CD14-positive monocyte (primary cell): ENCODE measurements at places on chromosomes 3 and 15. TPM values are rescaled to one million over a fixed set of nuclear protein-coding genes. Genes with fewer than 3 reads are reported as not detected.

DNA sequence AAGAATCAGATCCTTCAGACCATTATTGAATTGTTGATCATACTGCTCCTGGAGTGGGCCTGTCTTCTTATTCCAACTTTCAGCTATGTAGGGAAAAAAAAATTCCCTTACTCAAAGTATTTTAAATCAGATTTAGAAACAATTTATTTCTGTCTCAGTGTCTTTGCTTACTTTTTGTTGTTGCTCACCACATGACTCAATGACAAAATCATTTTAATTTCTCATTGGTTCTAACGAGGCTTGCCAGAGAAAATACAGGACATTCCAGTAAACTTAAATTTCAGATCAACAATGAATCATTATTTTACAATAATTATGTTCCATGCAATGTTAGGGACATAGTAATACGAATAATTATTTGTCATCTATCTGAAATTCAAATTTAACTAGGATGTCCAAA, 748.5 kb upstream of the CBLB start:
- no peaks in the 10 kb centered on the region for H3K36me3 ChIP-seq
- H3K4me3 ChIP-seq: no peak overlapping the region
- H3K27ac ChIP-seq: no peak overlapping the region
- H3K4me1 ChIP-seq: no peaks in the 10 kb centered on the region
- no peak for DNase-seq
- H3K27me3 ChIP-seq: no peaks in the 10 kb centered on the region

GRCh38 chr15:25239471-25240345, 199.1 kb downstream of the UBE3A start:
- H3K27ac ChIP-seq: no peak overlapping the region
- no peak overlapping the region for H3K4me3 ChIP-seq
- DNase-seq: no peak
- no peaks in the 10 kb centered on the region for H3K36me3 ChIP-seq

GRCh38 chr3:112132975-112133448, at the start of gene GCSAM:
TSS of gene GCSAM (minus strand) at chr3:112133248. CDS start at chr3:112133120, 128 bp downstream.
- peak; percentile 76 for DNase-seq
- peak within 1 kb of the TSS; percentile 72 for H3K27ac ChIP-seq
- H3K4me1 ChIP-seq: peaks cover 20% of the 10 kb centered on the region
- no peaks in the 10 kb centered on the region for H3K27me3 ChIP-seq

DNA sequence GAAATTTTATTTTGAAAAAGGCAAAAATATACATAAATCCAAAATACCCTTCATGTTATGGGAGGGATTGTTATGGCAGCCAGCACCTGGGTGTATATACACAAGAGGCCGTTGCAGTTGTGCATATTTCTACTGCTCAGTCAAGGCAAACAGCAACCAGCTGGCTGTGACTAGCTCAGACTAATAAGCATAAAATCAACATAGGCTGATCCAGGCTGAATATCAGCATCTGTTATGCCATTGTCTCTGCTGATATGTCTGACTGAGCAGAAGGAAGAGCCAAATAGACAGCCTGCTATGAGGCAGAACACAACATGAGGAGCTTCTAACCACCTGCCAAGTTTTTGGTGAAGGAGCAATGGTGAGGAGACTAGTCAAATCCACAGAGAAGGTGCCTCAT, 457.5 kb upstream of the ALCAM start:
- H3K27ac ChIP-seq: no peak overlapping the region
- no peak for DNase-seq
- no peaks in the 10 kb centered on the region for H3K4me1 ChIP-seq

DNA sequence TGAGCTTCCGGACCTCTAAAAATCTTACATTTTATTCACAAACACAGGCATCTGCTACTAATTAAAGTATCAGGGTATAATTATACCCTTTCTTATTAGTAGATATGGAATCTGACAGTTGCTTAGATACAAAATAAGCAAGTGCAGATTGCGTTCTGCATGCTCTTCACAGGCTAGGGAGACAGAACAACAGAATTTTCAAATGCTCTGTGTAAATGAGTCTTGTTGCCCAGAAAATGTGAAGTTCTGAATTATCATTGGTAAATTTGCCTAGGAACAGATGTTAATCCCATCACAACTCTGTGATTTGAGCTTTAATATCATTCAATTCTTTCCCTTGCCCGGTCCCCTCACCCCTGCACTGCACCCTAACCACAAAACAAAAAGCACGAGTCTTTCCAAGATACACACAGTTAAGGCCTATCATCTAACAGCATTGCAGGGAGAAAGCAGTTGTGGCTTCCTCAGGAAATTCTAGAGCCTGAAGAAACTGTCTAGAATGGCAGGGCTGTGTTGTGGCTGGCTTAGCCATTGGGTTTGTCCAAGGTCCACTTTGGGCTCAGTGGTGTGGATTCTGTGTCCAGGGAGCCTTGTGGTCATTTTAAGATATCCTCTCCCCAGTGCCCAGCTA, 119.8 kb downstream of the PDCD6IP start:
- H3K27me3 ChIP-seq: no peaks in the 10 kb centered on the region
- no peak overlapping the region for H3K4me3 ChIP-seq
- DNase-seq: no peak
- no peaks in the 10 kb centered on the region for H3K36me3 ChIP-seq

- H3K4me3 ChIP-seq: peak overlapping the region; percentile 19
- H3K36me3 ChIP-seq: no peaks in the 10 kb centered on the region
- peaks cover 14% of the 10 kb centered on the region for H3K4me1 ChIP-seq
- H3K27ac ChIP-seq: peak overlapping the region; percentile 10
- H3K27me3 ChIP-seq: no peaks in the 10 kb centered on the region
These were observed 103.0 kb upstream of the TBL1XR1 start for GRCh38 chr3:177300039-177300833.

GRCh38 chr15:56467616-56468015, 2.7 kb upstream of the MNS1 start:
- no peak overlapping the region for H3K27ac ChIP-seq
- no peaks in the 10 kb centered on the region for H3K36me3 ChIP-seq
- no peak overlapping the region for H3K4me3 ChIP-seq
- DNase-seq: no peak
- H3K27me3 ChIP-seq: no peaks in the 10 kb centered on the region

DNA sequence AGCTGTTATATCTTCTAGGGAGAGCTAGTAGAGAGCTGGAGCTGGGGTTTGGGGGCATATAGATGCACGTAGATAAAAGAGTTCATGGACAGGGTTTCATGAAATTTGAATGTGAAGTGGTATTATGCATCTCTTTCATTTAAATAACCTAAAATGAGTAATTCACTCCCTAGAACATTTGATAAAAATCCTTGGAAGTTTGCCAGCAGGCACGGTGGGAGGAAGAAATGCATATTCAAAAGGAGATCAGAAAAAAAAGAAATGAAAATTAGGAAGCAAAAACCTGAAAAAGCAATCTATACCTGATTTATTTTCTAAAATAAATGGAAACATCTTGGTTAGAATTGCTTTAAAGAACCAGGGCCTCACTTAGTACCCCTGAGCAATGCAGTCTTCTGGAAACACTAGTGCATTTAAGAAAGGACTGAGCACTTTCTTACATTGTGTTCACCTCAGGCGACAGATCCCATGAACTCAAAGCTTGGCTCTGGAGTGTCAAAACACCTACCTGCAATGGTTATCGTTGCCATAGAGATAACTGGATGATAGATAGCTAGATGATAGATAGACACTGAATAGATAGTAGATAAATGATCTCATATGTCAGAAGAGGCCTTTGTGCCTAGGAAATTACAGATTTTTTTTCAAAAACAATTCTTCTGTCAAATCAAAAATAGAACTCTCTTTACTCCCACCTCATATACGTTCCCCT, 458.6 kb upstream of the THRB start:
- no peak overlapping the region for H3K4me3 ChIP-seq
- no peak for DNase-seq
- no peaks in the 10 kb centered on the region for H3K27me3 ChIP-seq
- no peaks in the 10 kb centered on the region for H3K36me3 ChIP-seq
- H3K4me1 ChIP-seq: no peaks in the 10 kb centered on the region

DNA sequence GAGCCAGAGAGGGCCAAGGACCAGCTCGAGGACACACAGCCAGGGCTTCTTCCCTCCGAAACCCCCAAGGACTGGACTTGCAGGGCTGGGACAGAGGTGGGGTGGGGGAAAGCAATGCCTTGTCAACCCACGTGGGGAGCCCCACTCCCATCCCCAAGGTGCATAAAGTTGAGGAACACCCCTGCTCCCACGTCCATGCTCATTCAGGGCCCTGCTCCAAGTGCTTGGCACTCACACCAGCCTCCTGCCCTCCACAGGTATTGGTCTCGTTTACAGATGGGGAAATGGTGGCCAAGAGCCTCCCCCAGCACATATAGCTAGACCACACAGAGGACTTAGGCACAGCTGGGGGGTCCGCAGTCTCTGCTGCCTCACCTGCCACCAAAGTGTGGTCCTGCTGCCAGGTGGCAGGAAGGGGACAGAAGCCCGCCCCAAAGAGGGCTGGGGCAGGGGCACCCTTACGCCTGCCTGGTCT, 50.5 kb upstream of the CSPG4 start:
- peaks cover 12% of the 10 kb centered on the region for H3K4me1 ChIP-seq
- DNase-seq: no peak
- H3K27me3 ChIP-seq: no peaks in the 10 kb centered on the region

GRCh38 chr3:14488286-14489041, 51.7 kb downstream of the GRIP2 start:
- H3K4me1 ChIP-seq: no peaks in the 10 kb centered on the region
- no peak overlapping the region for H3K27ac ChIP-seq
- H3K4me3 ChIP-seq: no peak overlapping the region
- peaks cover 78% of the 10 kb centered on the region for H3K36me3 ChIP-seq
- H3K27me3 ChIP-seq: no peaks in the 10 kb centered on the region

GRCh38 chr15:31175484-31175883, 74.0 kb upstream of the TRPM1 start:
- no peak overlapping the region for H3K27ac ChIP-seq
- DNase-seq: no peak
- H3K36me3 ChIP-seq: no peaks in the 10 kb centered on the region

- H3K4me1 ChIP-seq: peaks cover 6% of the 10 kb centered on the region
- no peak overlapping the region for H3K4me3 ChIP-seq
- no peak for DNase-seq
- no peaks in the 10 kb centered on the region for H3K36me3 ChIP-seq
These were observed 89.7 kb downstream of the SSR3 start for GRCh38 chr3:156465194-156465593.

The GP9 gene
- polyA plus RNA-seq: 0.74 TPM

The TPRA1 gene
- 29.4 and 40.7 TPM in 2 replicates for polyA plus RNA-seq
